ENCODE measurements at places on chromosomes 5 and 9.

- no peak for DNase-seq
Observed at GRCh38 chr5:68554571-68555279, 339.2 kb downstream of the PIK3R1 start.

- no peak for DNase-seq
Observed at GRCh38 chr5:98827161-98827560, 53.7 kb downstream of the RGMB start.

DNA sequence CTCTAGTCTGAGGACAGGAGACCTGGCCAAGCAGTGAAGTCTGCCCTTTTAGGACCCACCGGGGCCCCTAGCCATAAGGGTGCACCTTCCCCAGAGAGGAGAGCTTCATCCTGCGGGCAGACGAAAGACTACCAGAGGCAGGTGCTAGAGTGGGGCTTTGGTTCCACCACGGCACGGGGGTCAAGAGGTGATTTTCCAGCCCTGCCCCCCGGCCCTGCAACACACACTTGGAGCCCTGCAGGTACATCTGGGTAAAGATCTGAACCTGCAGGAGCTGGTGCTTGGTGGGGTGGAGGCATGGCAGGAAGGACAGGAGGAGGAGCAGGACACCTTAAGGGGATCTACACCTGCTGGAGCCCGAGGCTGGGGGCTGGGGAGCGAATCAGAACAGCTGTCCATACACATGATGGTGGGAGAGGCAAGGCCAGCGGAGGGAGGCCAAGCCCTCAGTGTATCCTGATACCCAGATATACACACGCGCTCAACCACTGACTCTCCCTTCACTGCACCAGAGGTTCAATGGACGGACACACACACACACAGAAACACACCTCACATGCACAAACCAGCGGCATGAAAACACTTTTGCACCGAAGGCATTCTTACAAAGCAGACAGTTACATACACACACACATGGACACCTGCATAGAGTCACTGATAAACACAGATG lies 98.4 kb upstream of the MVB12B start:
- DNase-seq: no peak

DNA sequence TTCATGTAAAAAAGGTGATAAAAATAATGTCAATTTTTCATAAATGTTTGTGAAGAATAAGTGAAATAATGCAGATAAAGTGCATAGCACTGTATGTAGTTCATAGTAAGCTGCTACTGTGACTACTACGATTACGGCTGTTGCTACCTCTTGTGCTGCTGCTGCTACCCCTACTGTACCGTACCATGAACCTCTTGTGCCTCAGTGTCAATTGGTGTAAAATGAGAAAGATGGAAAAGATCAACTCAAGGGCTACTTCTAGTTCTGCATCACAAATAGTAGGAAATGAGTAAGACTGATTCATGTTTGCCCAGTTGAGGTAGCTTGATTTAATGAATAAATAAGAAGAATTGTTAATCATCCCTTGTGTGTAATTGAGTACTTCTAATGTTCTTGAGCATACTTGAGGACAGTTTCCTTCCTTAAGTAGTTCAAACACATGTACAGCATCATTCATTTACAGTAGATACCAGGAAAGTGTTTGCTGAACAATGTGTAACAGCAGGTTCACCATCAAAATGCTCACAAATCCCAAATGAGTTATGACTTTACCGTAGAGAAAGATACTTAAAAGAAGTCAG lies 200.0 kb upstream of the ATP10B start:
- DNase-seq: no peak

DNA sequence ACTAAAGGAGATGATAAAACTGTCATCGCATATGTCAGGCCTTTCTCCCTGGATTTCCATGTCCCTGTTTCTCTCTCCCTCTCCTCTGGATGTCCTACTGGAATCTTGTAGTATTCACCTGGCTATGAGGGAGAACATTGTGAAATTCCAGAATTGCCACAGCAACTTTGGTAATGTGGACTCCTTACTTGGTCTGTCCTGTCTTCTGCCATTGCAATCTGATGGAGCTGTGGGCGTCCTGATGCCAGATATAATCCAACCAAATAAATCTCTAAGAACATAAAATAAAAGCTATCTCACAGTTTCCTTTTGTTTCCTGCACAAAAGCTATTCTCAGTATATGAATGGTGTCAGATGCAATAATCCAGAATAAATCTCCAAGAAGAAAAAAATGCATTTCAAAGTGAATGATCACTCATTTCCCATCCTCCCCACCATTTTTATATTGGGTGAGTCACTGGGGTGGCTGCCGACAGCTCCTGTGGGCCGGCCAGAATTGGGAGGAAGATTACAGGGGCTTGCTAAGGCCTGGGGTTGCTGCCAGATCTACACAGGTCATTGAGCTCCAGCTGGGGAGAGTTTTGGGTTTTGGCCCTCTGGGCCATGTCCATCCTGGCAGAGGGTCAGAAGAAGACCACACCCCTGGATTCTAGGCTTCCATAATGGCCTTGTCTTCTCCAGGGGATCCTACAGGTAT lies 160.7 kb upstream of the PITX1 start:
- no peak for DNase-seq

- DNase-seq: no peak
Observed at GRCh38 chr9:132077881-132078698, 1.6 kb downstream of the MED27 start.

DNA sequence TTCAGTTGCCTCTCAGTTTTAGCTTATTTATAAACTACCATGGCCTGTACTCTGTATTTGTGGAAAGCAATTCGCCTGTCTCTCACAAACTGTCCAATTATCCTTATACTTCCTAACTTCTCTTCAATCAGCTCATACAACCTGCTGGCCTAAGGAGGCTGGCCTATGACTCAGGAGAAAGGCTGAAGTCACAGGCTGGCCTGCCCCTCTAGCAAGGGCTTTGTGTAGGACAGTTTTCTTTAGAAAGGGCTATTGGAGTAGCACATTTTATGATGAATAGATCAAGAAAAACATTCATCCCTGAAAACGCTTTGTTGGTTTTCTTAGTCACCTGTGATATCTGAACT lies 988.7 kb upstream of the ARRDC3 start:
- DNase-seq: no peak
